NB4 (cell line): ENCODE measurements at places on chromosomes 4 and X.

GRCh38 chrX:146238173-146238572 lies 420.5 kb downstream of the SLITRK2 start:
- no peak for DNase-seq

DNA sequence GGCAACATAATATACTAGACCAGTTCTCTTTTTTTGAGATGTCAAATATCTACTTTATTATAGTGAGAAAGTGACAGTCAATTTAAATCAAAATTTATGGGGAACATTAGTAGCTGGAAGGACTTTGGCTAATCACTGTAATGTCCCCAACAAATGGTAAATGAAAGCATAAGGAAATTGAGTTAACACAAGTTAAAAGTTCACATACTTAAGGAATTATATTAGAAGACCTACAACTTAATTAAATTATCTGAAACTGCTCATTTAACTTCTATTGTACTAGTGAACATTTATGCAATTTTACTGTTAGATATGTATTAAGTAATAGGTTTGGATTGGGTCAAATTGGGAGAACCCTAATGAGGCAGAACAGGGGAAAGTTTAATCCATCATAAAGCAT lies 160.3 kb upstream of the TENM3 start:
- no peak for DNase-seq

DNA sequence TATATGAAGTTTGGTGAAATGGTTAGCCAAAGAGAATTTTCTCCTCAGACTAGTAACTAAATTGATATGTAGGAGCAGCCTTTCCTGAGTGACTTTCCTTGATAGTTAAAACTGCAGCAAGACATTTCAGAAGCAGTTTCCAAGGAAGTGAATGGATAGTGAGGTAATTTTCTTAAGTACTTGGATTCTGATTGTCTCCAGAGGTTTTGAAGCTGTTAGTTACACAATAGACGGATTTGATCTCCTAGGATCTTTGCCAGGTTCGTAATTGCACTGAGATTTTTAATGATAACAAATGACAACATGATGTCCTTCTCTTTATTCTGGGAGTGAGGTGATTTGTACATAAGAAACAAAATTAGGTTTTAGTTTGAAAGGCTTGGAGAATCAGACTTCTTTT lies 29.2 kb downstream of the PRRG1 start:
- no peak for DNase-seq

- peak; percentile 48 for DNase-seq
Observed at GRCh38 chrX:49129427-49129826, 5.9 kb upstream of the GPKOW start.

DNA sequence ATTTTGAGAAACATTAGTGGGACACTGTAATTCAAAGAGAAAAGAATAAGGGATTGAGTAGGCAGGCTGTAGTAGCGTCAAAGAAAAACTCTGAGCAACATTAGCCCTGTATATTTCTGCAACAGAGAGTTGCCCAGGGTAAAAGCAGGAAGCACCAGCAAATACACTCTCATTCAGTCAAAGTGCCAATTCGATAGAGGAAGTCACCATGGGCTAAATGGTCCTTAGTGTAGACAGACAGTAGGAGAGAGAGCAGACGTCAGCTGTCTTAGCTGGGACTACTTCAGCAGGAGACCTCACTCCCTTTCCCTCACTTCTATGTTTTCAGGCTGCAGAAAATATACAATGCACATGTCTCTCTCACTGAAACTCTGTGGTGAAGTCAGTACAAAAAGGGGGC lies 2073.8 kb upstream of the TENM3 start:
- peak; percentile 11 for DNase-seq
